Colonic mucosa (tissue), 4 donors: ENCODE measurements at places on chromosomes 6 and 20. TPM values are rescaled to one million over a fixed set of nuclear protein-coding genes. Genes with fewer than 3 reads are reported as not detected.
A peak's percentile ranks its signal among the peaks of the same experiment; 100 is the strongest.

The FNDC1 gene
- 0.05 TPM for total RNA-seq

The LY86 gene
- 0.91 TPM for total RNA-seq

The VTA1 gene
- 56.6 TPM for total RNA-seq

DNA sequence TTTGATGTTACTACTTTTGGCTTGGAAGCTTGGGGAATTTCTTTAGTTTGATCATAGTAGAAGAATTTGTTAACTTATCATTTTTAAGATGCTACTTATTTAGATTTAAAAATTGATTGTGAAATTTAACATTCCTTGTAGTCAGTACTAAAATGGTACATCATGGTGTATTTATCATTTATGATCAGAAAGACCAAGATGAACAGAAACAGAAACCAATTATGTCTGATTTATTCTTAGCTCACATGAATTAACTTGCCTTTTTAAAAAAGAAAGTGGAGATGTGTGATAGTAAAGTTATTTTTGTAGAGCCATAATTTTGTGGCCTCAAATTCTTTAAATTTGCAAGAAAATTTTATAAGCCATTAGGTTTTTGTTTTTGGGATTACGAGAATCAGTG, 77.6 kb downstream of the LIN28B start:
- no peak overlapping the region for H3K27ac ChIP-seq
- H3K36me3 ChIP-seq = no peaks in the 10 kb centered on the region
- no peaks in the 10 kb centered on the region for H3K27me3 ChIP-seq
- no peak overlapping the region for H3K4me3 ChIP-seq
- DNase-seq = no peak

- no peak for DNase-seq
- no peaks in the 10 kb centered on the region for H3K4me1 ChIP-seq
- H3K36me3 ChIP-seq = no peaks in the 10 kb centered on the region
- no peak overlapping the region for H3K27ac ChIP-seq
- no peaks in the 10 kb centered on the region for H3K27me3 ChIP-seq
Measured at GRCh38 chr6:17429383-17430061, 36.1 kb downstream of the CAP2 start.

DNA sequence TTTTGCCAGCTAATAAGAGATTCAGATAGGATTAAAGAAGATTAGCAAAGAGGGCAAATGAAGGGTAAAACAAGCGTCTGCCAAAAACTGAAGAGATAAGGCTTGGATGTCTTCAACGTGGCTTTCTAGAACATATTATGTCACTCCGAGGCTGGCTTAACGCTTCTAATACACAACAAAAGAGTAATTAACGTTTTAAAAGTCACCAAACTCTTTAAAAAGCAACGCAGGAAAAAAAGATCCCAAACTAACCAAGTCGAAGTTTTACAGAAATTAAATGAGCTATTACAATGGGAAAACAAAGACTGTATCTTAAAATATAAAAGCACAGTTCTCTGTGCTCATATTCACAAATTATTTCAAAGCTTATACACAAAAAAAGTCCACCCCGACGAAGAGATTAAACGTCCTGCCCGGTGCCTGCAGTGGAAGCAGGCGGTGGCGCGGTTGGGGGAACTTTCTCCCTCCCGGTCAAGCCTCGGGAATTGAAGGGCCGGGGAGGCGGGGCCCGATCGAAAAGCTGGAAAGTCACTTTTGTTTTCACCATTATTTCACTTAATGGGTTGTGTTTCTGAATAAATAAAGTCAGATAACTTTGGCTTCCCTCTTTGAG, 1.2 kb downstream of the MAK start:
- peak overlapping the region; percentile 45 for H3K4me3 ChIP-seq
- H3K27me3 ChIP-seq = peaks cover 26% of the 10 kb centered on the region
- H3K36me3 ChIP-seq = no peaks in the 10 kb centered on the region
- H3K27ac ChIP-seq = no peak overlapping the region
- DNase-seq = peak; percentile 30

DNA sequence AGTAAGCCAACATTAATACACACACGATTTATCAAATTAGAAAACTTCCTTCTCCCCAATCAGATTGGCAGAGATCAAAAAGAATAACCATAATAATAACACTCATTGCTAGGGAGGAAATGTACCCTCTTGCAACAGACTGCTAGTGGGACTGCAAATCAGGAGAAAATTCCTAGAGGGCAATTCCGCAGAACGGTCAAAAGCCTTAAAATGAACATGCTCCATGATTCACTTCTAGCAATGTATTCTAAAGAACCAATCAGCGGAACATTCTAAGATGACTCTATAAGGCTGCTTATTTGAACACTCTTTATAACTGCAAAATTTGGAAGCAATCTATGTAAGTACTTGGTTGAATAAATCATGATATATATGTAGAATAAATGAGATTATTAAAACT, 8.5 kb upstream of the DACT2 start:
- no peak overlapping the region for H3K27ac ChIP-seq
- H3K4me1 ChIP-seq = no peaks in the 10 kb centered on the region
- no peaks in the 10 kb centered on the region for H3K27me3 ChIP-seq
- DNase-seq = no peak
- H3K36me3 ChIP-seq = no peaks in the 10 kb centered on the region
- no peak overlapping the region for H3K4me3 ChIP-seq

GRCh38 chr20:31278178-31278577, 20.7 kb downstream of the DEFB115 start:
- H3K27me3 ChIP-seq = no peaks in the 10 kb centered on the region
- DNase-seq = no peak
- H3K4me3 ChIP-seq = no peak overlapping the region
- no peaks in the 10 kb centered on the region for H3K4me1 ChIP-seq

DNA sequence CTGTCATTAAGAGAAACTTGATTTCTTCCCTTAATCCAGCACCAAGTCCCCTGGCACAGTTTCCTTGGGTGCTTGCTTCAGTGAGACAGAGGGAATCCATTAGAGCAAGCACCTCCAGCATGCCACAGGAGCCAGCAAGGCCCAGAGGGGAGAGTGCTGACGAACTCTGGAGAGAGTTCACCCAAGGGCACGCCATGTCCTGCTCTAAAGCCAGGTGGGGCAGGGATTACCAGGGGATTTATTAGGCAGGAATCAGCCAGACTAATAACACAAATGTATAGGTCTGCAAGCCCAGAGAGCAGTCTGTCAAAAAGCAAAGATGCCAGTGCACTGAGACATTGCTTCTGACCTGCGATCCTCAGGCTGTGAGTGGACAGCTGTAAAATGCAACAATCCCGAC, 155.4 kb upstream of the SYNDIG1 start:
- DNase-seq = no peak
- H3K36me3 ChIP-seq = no peaks in the 10 kb centered on the region
- no peaks in the 10 kb centered on the region for H3K4me1 ChIP-seq
- H3K4me3 ChIP-seq = no peak overlapping the region
- no peaks in the 10 kb centered on the region for H3K27me3 ChIP-seq

GRCh38 chr6:32375739-32376529, 4.2 kb upstream of the TSBP1 start:
- DNase-seq = no peak
- H3K4me1 ChIP-seq = no peaks in the 10 kb centered on the region
- H3K27me3 ChIP-seq = no peaks in the 10 kb centered on the region
- no peaks in the 10 kb centered on the region for H3K36me3 ChIP-seq
- H3K4me3 ChIP-seq = no peak overlapping the region

- DNase-seq = peak; percentile 39
- H3K4me3 ChIP-seq = peak overlapping the region; percentile 54
- H3K4me1 ChIP-seq = peaks cover 3% of the 10 kb centered on the region
Measured at GRCh38 chr20:63642527-63643247, 10.5 kb downstream of the STMN3 start.

DNA sequence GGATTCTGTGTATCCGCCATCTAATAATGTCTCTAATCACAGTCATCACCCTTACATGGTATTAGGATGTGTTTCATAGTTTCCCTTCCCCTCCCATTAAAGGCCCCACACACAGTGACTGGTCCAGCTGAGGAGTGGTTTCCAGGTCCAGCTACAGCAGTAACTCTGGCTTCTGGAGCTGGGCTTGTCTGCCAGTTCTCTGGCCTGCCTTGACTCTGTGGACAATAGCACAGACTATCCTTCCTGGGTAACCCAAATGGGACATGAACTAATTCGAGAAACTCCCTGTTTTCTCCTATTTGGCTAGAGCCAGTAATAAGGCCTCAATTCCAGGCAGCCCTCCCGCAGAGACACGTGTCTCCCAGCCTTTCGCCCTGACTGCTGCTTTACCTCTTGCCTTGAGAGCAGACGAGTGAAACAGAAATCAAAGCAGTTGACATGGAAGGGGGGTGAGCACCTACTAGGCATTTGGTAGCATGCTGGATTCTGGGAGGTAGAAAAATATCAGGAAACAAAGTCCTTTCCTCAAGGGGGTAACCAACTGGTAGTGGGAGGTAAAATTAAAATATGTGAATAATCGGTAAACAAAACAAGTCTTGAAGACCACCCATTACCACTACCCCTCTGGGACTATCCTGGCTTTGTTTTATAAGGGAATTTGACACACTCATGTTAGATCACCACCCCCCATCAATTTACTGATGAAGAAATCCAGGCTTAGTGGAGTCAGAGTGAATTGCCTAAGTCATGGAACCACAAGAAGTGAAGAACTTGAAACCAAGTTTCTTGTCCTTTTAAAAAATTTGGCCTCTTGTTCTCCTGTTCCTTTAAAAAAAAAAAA, 1.2 kb downstream of the TRAF3IP2 start:
- peaks cover 19% of the 10 kb centered on the region for H3K4me1 ChIP-seq
- DNase-seq = peak; percentile 60
- H3K27ac ChIP-seq = peak overlapping the region; percentile 99

GRCh38 chr20:828987-829386, 4.5 kb upstream of the FAM110A start:
- H3K27me3 ChIP-seq = no peaks in the 10 kb centered on the region
- H3K27ac ChIP-seq = no peak overlapping the region
- no peaks in the 10 kb centered on the region for H3K4me1 ChIP-seq
- peak; percentile 16 for DNase-seq
- H3K36me3 ChIP-seq = no peaks in the 10 kb centered on the region

GRCh38 chr6:14455876-14456648, 338.5 kb downstream of the CD83 start:
- no peaks in the 10 kb centered on the region for H3K36me3 ChIP-seq
- no peak for DNase-seq

GRCh38 chr20:60219984-60220562, 261.9 kb downstream of the CDH26 start:
- no peak overlapping the region for H3K27ac ChIP-seq
- no peaks in the 10 kb centered on the region for H3K27me3 ChIP-seq
- H3K4me3 ChIP-seq = no peak overlapping the region
- H3K4me1 ChIP-seq = no peaks in the 10 kb centered on the region
- no peak for DNase-seq

- no peak overlapping the region for H3K4me3 ChIP-seq
- H3K27me3 ChIP-seq = no peaks in the 10 kb centered on the region
- no peaks in the 10 kb centered on the region for H3K36me3 ChIP-seq
- no peak for DNase-seq
- H3K4me1 ChIP-seq = no peaks in the 10 kb centered on the region
- H3K27ac ChIP-seq = no peak overlapping the region
Measured at GRCh38 chr20:50776122-50776817, 18.6 kb upstream of the BCAS4 start.

DNA sequence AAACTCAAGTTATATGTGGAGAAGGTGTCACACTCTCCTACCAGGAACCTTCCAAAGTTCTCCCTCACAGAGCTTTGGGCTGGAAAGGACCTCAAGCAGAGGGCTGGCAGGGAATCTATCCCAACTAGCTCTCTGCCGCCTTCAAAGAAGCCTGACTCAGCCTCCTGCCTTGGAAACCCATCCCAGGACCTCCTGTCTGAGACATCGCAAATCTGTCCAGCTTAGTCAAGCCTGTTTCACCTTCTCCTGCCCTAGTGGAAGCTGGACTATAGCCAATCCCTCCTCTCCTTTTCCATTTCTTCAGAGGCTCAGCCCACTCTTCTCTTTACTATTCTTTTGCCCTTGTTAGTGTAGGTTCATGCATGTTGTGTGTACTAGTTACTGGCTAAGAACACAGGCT, 48.2 kb upstream of the FOXP4 start:
- H3K4me3 ChIP-seq = no peak overlapping the region
- DNase-seq = no peak
- H3K4me1 ChIP-seq = no peaks in the 10 kb centered on the region
- H3K27me3 ChIP-seq = peaks cover 4% of the 10 kb centered on the region
- no peak overlapping the region for H3K27ac ChIP-seq

DNA sequence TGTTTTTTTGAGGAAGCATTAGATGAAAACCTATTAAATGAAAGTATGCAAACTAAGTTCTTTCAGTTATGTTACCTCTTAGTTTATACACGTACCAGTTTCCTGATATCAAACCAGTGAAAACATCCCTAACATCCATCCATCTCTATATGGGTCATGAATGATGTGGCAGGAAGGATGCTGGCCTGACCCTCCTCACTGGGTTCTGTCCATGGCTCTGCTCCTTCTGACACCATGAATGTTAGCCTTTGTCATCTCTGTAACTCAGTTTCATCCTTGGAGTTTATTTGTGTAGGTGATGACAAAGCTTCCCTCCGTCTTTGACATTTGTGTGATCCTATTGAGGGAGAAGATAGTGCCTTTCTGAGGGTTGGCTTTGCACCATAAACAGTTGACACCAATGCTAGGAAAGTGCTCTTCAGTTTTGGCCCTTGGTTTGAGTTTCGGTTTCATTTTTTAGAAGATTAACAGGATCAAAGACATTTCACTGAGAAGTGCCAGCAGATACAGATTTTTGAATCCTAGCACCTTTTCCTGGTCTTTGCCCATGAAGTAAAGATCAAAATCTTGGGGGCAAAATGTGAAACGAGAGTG, 72.0 kb upstream of the SCGN start:
- H3K4me3 ChIP-seq = no peak overlapping the region
- no peak for DNase-seq
- no peaks in the 10 kb centered on the region for H3K4me1 ChIP-seq
- H3K27ac ChIP-seq = no peak overlapping the region

DNA sequence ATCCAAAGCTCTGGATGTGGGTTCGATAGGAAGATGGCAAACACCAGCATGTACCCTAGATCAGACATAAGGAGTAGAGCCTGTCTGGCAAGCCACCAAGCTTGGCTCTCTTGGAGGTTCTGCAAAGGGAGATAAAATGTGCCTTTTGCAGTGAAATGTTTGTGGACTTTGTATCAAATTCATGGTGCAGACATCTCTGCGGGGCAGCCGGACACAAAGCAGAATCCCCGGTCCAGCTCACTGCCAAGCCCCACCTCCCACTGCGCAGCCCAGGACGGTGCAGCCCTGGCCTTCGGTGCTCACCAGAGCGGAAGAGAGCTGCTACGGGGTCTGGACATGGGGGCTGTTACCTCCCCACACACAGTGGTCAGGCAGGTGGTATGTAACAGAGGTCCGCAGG, 333.6 kb upstream of the JARID2 start:
- no peaks in the 10 kb centered on the region for H3K36me3 ChIP-seq
- H3K4me1 ChIP-seq = no peaks in the 10 kb centered on the region
- no peak for DNase-seq

- H3K4me1 ChIP-seq = no peaks in the 10 kb centered on the region
- no peaks in the 10 kb centered on the region for H3K27me3 ChIP-seq
- no peak for DNase-seq
- H3K27ac ChIP-seq = no peak overlapping the region
Measured at GRCh38 chr20:34047917-34048316, 54.2 kb downstream of the RALY start.

- no peaks in the 10 kb centered on the region for H3K27me3 ChIP-seq
- DNase-seq = no peak
- H3K27ac ChIP-seq = no peak overlapping the region
- no peaks in the 10 kb centered on the region for H3K36me3 ChIP-seq
Measured at GRCh38 chr6:20797597-20797996, 263.3 kb downstream of the CDKAL1 start.

GRCh38 chr6:2658788-2659187, 91.9 kb downstream of the MYLK4 start:
- no peaks in the 10 kb centered on the region for H3K27me3 ChIP-seq
- no peak overlapping the region for H3K4me3 ChIP-seq
- no peak for DNase-seq
- H3K27ac ChIP-seq = no peak overlapping the region
- no peaks in the 10 kb centered on the region for H3K4me1 ChIP-seq
- no peaks in the 10 kb centered on the region for H3K36me3 ChIP-seq
